ENCODE measurements at places on chromosomes 2 and 18.

- DNase-seq = no peak
Measured at GRCh38 chr2:160842286-160842685, 317.9 kb upstream of the TANK start.

DNA sequence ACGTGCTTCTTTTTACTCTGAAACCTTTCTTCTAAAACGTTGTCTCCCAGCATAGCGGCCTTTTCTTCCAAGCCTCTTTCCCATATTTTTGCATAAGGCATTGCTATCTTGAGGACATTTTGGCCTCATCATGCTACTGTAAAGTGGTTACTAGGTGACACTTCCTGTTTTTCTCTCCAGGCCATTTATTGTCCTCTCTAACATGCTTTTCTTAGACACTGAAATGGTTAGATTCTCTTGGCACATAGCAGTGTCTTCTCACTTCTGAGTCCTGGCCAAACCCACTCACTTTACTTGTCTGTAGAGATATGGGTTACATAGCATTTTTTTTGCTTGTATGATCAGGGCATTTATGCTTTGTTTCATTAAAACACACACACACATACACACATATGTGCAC, 50.1 kb upstream of the KCNH7 start:
- DNase-seq = no peak

DNA sequence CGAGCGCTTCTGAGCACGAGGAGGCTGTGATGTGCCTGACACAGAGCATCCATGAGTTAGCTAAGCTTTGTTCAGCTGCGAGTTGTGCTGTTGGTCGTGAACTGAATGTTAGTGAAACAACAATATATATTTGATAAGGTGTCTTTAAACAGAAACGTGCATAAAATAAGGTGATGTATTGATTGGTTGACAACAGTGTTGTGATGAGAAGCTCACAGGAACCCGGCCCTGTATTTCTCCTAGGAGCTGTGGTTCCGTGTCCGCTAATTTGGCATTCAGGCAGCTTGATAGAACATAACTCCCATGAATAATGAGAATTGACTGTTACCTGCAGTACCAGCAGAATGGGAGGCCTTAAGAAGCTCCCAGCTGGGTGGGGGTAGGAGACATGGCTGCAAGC, 146.4 kb upstream of the MYCN start:
- DNase-seq = no peak

DNA sequence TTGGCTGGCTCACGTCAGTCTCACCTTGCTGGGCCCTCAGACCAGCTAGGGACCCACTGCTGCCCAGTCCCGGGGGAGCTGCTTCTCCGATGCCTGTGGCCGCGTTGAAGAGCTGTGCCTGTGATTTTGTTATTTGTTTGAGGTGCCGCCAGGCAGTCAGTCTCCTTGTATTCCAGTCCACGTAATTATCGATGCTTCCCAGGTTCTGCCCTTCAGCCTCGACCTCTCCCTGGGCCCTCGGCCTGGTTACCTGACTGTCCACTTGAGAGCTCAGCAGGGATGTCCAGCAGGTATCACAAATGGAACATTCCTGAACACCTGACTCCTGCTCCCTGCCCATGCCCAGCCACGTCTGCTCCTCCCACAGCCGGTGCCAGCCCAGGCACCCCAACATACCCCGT, 195.9 kb upstream of the HS6ST1 start:
- no peak for DNase-seq

DNA sequence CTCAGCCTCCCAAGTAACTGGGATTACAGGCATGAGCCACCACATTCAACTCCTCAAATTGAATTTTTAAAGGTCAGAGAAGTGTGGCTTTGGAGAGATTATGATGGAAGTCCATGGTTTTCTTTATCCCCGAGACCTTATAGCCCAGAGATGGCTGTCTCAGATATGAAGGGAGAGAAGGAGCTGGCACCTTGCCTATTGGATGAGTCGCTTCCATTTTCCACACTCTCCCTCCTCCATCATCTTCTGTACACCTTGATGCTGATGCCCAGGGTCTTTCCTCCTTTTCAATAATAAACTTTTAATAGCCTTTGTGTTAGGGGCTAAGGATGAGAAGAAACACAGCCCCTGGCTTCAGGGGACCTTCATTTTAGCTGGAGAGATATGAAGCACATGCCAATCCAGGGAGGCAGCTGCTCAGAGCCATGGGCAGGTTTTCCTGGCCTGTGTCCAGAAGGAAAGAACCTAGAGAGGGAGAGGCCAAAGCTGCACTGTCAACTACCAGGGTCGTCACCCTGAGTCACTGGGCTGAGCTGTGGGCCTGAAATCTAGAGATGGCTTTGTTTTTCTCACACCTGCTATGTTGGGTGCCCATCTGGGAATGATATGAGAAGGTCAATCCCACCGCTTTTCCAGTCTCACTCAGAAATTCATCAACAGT, 146.0 kb upstream of the SERTAD2 start:
- no peak for DNase-seq

DNA sequence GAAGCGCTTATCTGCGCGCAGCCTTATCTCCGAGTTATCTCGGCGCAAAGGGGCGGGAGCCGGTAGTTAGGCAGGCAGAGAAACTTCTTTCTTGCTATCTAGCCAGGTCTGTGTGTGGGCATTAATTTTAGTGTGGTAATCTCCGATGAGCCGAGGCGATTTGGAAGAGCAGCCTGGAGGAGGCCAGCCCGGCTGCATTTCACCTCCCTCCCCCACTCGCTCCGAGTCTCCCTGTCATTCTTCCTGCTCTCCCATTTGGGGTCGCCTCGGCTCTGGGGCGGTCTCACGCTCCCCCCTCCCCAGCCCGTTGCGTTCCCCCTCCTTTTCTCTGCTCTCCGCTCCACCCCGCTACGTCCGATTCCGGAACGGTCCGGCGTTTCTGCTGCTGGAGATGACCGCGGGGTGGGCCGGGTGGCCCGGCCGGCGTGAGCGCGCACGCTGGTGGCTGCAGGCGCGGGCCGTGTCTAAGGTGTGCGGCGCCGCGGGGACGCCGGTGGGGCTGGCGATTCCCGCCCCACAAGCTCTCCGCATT, 566 bp downstream of the GATA6 start:
- DNase-seq = peak; percentile 61
